ENCODE measurements at places on chromosomes 12 and 14.

GRCh38 chr12:71840231-71840847, 780 bp downstream of the TBC1D15 start:
- peak; percentile 7 for DNase-seq

DNA sequence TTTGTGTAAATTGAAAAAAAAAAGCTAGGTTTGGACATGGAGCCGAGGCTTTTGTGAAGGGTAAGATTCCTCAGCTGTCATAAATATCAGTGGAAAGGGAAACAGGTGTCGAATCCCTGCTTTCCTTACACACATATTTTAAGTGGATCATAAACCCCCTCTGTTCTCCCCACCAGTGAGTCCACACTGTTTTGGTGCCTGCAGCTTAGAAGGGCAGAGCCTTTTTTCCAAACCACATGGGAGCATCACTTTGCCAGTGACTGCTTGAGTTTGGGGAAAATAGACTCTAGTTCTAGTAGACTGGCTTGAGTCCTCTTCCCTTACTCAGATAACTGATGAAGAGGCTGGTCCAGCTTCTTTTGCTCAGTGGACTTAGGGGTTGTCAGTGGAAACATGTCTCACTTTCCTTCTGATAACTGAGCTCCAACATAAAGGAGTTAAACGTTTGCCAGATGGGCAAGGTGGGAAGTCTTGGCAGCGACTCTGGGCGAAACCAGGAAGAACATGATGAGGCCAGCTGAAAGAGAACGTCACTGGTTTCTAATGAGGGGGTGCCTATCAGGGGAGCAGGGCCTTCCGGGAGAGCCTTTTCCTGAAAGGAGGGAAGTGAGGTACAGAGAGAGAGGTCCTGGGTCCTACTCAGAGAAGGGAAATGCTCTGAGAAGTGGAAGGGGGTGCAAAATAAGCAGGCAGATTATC, 168.1 kb upstream of the PARP11 start:
- no peak for DNase-seq

- no peak for DNase-seq
Observed at GRCh38 chr12:64187370-64187769, 34.7 kb downstream of the KICS2 start.

GRCh38 chr12:75881920-75882319, 149.7 kb downstream of the PHLDA1 start:
- no peak for DNase-seq

GRCh38 chr12:104458694-104459367, 2.1 kb downstream of the CHST11 start:
- DNase-seq: no peak

GRCh38 chr14:85764822-85765221, 234.9 kb downstream of the FLRT2 start:
- DNase-seq: no peak

GRCh38 chr14:70468731-70469130, 16.8 kb downstream of the ADAM21 start:
- DNase-seq: no peak

DNA sequence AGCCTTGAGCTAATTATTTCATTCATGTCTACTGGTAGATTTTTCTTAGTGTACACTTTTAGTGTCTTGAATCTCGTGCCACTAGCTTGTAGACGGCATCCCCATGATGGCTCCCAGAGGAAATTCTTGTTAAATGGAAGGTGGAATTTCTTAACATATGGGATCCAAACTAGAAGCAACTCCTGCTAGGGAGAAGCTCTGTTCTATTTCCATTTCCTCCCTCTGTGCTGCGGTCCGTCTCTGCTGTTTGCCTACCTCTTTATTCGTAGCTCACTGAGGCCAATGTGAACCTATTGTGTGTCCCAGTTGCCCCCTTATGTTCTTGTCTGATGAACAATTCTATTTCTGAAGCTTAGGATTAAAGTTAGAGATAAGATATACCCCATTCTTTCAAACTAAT, 588 bp downstream of the PIK3C2G start:
- no peak for DNase-seq

DNA sequence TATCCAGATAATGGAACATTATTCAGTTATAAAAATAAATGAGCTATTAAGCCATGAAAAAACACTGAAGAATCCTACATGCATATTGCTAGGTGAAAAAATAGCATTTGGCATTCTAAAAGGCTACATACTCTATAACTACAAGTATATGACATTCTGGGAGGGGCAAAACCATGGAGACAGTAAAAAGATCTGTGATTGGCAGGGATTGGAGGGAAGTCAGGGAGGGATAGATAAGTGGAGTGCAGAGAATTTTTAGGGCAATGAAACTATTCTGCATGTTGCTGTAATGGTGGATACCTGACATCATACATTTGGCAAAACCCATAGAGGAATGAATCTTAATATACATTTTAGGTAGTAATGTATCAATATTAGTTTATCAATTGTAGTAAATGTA, 63.1 kb upstream of the SLC38A2 start:
- no peak for DNase-seq

DNA sequence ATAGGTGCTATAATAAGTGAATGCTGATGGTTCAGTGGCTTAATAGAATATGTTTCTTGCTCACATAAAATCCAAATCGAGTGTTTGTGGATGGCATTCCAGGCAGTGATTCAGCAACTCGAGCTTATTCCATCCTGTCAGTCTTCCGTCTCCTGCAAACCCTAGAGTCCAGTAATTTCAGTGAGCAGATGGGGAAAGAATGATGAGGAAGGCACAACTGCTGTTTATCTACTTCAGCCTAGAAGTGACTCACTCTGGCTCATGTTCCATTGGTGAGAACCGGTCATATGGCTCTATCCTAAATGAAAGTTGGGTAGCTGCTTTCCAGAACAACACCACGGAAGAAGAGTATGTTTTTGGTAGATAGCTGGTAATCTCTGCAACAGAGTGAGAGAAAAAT, 421.8 kb upstream of the PDE3A start:
- peak; percentile 94 for DNase-seq

- no peak for DNase-seq
Observed at GRCh38 chr12:115964626-115965025, 312.9 kb downstream of the MED13L start.

- DNase-seq: no peak
Observed at GRCh38 chr14:69543341-69544115, 31.1 kb downstream of the CCDC177 start.

GRCh38 chr12:122399254-122399591, 23.2 kb downstream of the CLIP1 start:
- DNase-seq: no peak

- DNase-seq: no peak
Observed at GRCh38 chr12:10700581-10700980, 22.5 kb downstream of the YBX3 start.

- no peak for DNase-seq
Observed at GRCh38 chr12:111261911-111262676, 106.8 kb downstream of the PHETA1 start.
